Stimulated activated CD4-positive, alpha-beta T cell treated with anti-CD3 and anti-CD28 coated beads, Interleukin-15, amount 100 ng/mL, for 48 hours (primary cell): ENCODE measurements at places on chromosomes 12 and 14.
A peak's percentile ranks its signal among the peaks of the same experiment; 100 is the strongest.

DNA sequence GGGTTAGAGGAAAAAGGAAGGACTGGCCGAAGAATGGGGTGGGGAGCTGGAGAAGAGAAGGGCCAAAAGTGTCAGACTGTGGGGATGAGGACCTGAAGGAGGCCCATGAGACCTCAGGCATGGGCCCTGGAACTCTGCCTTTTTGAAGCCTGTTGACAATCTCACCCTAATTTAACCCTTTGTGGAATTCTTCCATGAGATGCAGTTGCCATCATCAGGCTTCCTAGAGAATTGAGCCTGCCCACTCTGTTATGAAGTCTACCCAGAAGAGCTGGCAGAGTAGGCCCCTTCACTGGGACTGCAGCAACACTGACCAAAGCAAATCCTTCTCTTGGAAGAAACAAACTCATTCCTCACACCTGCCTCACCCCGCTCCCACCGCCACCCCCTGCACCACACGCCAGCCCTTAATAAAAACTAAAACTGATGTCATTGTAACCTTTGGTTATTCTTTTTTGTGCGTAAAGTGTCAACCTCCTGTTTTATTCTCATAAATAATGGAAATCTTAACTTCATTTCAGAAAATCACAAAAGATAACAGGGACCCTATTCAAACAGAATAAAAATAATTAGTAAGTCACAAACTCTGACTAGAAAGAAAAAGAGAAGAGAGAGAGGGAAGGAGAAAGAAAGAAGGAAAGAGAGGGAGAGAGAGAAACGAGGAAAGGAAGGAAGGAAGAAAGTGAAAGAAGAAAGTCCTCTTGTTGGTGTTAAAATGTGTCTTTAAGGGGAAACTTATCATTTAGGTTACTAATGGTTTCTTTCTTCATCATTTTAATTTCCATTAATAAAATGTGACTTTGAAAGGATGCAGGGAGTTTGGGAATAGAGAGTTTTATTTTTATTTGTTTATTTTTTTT is 61.3 kb downstream of the CRADD start:
- DNase-seq: no peak

DNA sequence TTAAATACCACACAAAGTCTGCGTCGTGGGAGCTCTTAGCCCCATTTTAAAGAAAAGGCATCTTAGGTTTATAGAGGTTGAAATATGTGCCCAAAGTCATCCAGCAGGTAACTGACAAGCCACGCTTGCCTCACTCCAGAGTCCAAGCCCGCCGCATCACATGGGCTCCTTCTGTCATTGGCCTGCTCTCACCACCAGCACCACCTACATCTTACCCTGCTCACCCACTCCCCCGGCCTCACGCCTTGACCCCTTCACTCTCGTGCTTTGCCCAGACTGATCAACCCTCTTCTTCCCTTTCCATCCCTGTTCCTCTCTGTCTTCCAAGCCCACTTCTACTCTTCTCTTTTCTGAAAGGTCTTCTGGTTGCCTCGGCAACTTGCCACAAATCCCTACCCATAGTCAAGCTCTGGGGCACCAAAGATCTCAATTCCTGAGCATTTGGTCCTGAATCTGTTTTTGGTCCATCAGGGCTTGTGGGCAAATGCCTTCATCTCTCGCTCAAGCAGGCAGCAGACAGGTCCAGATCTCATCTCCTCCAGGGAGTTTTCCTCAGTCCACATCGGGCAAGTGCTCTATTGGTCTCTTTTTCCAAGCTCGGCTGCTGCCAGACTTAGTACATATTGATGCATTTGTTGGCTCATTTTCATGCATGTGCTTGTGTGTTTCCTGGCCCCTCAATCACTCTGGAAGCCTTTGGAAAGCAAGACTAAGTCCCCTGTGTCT is 3.5 kb upstream of the KRT1 start:
- DNase-seq: no peak

DNA sequence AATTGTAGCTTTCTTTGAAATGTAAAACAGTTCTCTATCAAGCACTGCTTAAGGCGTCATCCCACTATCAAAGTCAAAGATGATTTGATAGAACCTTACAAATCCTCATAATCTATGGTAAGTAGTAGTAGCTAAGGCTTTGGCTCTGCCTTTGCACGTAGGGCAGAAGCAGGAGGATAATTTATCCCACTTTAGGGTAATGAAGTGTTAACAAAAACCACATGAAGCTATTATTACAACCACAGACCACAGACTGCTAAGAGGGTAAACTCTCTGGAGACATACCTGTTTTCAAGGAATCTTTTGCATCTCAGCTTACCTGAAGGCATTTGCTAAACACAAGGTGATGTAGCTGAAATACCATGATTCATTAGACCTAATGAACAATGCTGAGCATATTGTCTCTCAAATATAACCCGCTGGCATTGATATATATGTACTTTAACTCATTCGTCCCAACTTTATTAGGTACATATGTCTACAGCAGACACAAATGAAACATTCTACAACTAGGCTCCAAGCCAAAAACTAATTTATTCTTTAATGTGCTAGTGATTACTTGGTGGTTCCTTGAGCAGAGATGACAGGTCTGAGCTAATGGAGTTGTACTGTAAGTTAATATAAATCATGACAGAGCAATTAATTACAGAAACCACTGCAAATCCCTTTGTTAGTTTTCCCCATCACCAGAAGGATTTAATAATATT is 368.8 kb downstream of the ETNK1 start:
- no peak for DNase-seq

DNA sequence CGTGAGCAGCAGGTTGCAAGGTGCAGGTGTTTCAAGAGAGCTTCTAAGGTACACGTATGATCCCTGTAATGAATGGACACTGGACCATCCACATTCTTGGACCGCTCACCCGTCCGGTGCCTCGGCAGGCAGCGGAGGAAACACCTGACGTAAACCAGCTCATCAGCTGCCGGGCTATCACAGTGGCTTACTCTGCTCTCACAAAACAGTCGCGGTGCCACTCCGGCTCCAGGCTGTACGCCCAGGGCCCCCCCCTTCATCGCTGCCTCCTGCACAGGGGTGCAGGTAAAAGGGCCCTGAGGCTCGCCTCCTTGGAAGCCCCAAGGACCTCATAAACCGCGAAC is 436 bp downstream of the VPS33A start:
- peak; percentile 18 for DNase-seq

- no peak for DNase-seq
Observed at GRCh38 chr14:105876829-105877228, 350.4 kb downstream of the TMEM121 start.

DNA sequence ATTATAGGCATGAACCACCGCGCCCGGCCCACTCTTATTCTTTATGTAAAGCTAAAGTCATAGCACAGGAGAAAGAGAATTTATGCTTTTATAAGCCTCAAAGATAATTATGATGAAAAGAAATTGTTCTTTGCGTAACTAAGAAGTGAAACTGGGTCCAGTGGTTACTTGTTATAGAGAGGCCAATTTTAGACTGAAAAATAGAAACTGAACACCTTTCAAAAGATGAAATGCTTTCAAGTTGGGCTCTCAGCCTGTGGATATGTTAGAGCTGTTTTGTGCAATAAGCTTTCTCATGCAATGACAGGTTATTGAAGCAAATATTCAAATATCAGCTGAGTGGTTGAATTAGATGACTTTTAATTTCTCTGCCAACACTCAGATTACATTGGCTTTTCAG is 7.9 kb downstream of the TMEM253 start:
- no peak for DNase-seq

DNA sequence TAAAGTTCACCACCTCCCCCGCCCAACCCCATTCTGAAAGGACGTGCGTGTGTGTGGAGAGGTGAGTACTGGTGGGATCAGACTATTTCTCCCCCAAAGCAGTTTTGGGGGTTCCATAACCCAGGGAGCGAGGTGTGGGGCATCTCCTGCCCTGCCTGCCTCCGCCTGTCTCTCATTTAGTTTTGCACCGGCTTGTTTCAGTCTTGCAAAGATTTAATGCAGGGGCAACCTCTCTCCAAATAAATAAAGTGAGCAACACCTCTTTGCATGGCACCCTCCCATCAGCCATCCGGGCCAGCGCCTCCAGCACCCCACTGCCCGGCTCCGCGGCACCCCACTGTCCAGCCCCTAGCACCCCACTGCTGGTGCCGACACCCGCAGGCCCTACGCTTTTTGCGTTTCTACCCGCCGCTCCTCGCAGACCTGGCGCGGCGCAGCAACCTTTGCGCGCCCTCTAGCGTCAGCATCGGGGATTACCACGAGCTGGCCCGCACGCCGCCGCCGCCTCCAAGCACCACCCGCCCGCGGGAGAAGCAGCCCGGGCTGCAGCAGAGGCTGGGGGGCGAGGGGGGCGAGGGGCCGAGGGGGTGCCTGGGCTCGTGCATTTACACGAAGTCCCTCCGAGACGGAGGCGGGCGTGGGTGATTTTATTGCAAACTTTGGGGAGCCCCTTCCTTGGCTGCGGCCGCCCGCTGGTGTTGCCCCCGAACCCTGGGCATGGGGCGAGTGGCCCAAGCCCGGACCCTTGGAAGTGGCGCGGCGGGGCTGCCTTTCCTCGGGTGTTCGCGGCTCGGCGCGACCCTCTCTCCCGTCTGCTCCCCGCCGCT is 55.8 kb upstream of the VRK1 start:
- DNase-seq: peak; percentile 40

GRCh38 chr14:74141703-74142102 is 56.9 kb downstream of the LIN52 start:
- DNase-seq: no peak

- DNase-seq: no peak
Observed at GRCh38 chr12:124242529-124243065, 52.3 kb upstream of the RFLNA start.

- DNase-seq: no peak
Observed at GRCh38 chr12:111417784-111418593, 12.3 kb downstream of the SH2B3 start.

GRCh38 chr12:116278279-116278626 is 760 bp upstream of the MED13L start:
- DNase-seq: no peak

DNA sequence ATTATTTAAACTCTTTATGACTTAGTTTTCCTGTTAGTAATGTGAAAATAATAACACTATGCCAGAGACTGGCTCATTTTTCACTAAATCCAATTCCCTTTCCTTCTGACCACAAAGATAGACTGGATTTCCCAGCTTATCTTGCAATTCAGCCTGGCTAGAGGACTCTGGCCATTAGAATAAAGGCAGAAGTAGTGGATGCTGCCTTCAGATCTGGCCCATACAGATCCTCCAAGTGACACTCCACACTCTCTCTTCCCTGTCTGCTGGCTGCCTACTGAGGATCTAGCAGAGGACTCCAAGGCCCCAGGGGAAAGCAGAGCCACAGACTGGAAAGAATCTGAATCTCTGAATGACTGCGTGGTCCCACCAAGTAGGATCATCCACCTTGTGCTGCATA is 188.8 kb upstream of the LMNTD1 start:
- DNase-seq: no peak

- no peak for DNase-seq
Observed at GRCh38 chr12:45934956-45935355, 55.4 kb downstream of the SCAF11 start.

- DNase-seq: no peak
Observed at GRCh38 chr14:86510491-86510890, 980.5 kb downstream of the FLRT2 start.

DNA sequence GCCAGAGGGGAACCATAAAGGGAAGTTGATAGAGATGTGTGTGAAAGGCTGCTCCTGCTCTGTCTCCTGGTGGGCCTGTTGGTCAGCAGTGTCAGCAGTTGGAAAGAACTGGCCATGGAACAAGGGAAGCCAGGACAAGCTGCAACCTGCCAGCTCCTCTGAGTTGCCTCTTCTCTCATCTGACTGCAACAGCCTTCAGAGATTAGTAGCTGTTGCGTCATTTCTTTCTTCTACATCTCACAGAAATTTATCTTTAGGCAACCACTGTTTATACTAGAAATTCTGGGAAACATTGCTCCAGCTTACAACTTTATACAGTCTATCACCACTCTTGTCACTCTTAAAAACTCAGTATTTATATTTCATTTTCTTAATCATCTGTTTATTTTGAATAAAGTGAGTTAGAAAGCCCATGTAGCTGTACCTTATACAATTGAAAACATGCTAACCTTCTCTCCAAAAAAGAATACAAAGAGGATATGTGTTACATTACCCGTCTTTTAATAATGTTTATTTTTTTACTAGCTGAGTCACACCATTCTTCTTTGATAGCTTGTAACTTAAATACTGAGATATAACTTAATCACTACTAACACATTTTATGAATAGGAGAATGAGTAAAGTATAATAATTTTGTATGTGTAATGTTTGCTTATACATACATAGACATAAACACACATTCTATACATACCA is 224.2 kb downstream of the LRFN5 start:
- no peak for DNase-seq

DNA sequence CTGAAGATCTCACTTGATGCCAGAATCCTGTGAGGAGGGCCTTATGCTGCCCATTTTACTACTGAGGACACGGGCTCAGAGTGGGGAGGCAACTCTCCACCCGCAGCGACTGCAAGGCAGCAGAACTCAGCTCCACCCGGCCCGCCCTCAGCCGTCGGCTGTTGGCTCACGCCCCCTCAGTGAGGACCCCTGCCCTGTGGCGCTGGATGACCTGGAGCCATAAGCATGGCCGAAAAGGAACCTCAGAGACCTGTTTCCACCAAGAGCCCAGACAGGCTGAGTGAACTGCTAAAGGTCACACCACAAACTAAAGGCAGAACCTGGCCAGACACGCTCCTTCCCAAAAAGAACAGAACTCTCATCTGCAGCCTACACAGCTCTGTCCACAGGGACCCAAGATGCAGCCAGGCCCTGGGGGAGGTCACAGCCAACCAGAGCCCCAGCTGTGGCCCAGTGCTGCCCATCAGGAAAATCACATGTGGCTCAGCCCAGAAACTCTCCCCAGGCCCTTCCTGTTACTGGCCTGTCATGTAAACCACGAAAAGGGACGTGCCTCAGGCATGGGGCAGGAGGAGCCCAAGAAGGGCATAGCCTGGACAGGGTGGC is 32.8 kb downstream of the CCNK start:
- no peak for DNase-seq

GRCh38 chr14:69573831-69574262 is 824 bp downstream of the CCDC177 start:
- no peak for DNase-seq

DNA sequence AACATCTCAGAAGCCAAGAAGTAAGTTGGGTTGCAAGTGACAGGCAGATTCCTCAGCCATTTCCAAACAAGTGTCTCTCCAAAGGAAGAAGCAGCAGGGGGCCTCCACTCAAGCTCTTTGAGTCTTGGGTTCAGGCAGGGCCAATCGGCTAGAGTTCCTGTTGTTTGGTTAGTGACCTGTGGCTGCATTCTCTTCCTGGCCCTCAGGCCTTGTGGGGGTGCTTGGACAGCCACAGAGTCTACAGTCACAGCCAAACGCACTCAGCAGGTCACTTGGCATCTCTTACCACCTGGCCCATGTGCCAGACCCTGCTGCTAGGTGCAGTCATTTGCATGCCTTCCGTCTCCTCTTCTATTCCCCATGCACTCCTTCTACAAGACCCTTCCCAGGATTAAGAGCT is 353.9 kb downstream of the GRIN2B start:
- no peak for DNase-seq

DNA sequence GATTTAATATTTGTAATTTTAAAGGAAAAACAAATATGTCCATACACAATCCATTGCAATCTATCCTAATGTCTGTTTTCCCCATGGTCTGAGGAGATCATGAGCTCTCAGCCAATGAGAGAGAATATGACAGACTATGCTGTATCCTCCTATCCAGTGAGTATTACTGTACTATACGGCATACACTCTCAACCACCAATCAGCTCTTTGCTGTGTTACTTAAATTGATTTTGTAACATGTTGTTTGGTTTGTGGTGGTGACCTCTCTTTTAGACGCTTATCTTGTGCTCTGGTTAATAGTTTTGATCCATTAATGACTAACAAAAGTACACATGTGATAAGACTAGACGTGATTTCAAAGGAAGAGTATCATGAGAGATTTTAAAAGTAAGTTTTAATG is 231.5 kb upstream of the FOXN3 start:
- DNase-seq: no peak
